Psoas muscle (tissue), 8 donors: ENCODE measurements at places on chromosomes 3 and 15. TPM values are rescaled to one million over a fixed set of nuclear protein-coding genes. Genes with fewer than 3 reads are reported as not detected.

The TMIE gene
- 0.27 TPM for total RNA-seq

The MAGI1 gene
- total RNA-seq, result 4.5 TPM

The FBN1 gene
- total RNA-seq, result 16.4 TPM

The CKMT1B gene
- total RNA-seq, result not detected

The SUCNR1 gene
- 0.32 TPM for total RNA-seq

The FBXO45 gene
- total RNA-seq, result 15.3 TPM

The ZNF385D gene
- total RNA-seq, result 1.7 TPM
